ENCODE measurements at places on chromosomes 5 and 9.

- DNase-seq: no peak
Observed at GRCh38 chr5:141760193-141760592, 78.2 kb upstream of the ARAP3 start.

- DNase-seq: no peak
Observed at GRCh38 chr5:170075696-170076095, 30.0 kb upstream of the FOXI1 start.

DNA sequence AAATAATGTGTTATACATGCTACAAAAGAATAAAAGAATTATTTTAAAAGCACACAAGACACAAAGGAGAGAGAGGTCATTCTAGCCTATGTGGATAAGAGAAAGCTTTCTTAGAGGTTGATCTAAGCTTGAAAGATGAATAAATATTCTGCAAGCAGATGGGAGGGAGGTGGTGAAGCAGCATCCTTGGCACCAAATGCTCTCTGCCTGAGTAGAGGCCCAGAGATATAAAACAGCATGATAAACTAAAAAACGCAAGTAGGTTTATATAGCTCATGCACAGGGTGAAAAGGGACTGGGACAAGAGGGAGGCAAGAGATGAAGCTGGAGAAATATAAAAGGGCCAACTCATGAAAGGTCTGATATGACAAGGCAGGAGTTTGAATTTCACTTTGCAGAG lies 283.2 kb upstream of the POU5F2 start:
- no peak for DNase-seq

DNA sequence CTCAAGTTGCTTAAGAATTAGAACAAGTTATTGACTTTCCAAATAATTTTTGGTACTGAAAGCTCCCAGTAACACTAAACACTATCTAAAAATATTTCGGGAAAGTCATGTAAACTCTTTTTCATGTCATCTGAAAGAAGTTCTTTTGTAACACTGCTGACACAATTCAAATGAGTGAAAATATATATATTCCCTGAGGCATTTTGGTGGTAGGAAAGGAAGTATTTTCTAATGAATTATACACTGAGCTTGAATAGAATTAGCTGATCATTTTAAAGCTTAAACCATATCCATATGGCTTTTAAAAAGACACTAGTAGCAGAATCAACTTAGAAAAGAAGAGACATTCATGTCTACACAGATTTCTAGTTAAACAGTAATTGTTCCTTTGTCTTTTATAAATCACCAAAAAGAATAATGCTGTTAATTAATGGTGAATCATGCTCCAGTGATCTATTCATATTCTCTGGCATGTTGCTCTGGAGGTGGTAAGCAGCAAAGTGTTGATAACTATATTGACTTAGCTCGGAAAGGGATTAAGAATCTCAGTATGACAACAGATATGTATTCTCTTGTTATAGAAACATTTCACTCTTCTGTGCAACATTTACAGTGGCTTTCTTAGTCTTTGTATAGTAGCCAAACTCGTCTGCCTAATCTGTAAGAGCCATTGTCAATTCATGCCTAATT lies 27.4 kb upstream of the RFX3 start:
- no peak for DNase-seq

DNA sequence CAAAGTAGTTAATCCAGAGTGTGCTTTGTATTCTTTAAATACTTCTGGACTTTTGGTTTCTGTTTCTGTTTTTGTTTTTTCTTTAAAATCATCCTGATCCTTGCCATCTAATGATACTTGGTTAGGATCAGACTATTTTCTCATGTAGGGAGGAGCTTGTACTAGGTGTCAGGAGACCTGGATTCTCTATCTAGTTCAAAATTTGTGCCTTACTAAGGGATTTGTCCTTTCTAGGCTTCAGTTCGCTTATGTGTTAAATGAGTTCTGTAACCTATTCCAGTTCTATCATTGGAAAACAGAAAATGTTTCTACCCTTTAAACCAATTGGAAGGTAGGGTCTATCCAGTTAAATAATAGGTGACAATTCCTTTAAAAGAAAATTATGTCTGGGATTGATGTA lies 3.3 kb upstream of the MEF2C start:
- no peak for DNase-seq

- no peak for DNase-seq
Observed at GRCh38 chr9:136754059-136754572, 3.9 kb downstream of the LCN8 start.

GRCh38 chr5:176441921-176442323 lies 6.3 kb upstream of the FAF2 start:
- DNase-seq: no peak

DNA sequence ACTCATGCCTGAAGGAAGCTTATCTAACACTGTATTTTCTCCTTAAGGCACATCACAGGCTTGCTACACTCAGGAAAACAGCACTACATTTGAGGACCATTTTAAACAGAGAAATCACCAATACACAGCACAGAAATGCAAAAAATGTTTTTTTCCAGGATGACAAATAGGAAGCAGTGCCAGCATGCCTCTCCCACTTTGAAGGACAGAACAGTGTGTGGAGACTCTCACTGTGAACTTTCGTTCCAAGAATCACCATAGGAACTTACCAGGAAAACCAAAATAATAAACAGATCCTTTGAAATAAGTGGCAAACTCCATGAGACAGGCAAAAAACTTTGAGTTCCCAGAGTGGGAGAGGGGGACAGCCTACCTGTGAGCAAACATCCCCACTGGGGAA lies 217.8 kb upstream of the MAST4 start:
- no peak for DNase-seq

DNA sequence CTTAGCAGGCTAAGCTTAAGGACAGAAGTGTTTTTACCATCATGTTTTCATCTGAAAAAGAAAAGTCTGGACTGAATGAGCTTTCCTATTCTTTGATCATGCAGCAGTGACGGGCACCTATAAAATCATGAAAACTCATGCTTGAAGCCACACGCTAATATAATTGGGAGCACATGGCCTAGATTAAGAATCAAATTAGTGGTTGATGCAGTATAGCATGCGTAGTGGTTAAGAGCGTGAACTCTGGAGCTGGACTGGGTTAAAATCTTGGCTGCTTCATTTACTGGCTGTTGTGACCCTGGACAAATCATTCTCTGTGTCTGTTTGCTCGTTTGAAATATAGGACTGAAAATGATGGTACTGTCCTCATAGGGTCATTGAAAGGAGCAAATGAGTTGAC lies 49.9 kb upstream of the IL13 start:
- no peak for DNase-seq

GRCh38 chr5:92554447-92555085 lies 1026.5 kb downstream of the NR2F1-AS1 start:
- no peak for DNase-seq

DNA sequence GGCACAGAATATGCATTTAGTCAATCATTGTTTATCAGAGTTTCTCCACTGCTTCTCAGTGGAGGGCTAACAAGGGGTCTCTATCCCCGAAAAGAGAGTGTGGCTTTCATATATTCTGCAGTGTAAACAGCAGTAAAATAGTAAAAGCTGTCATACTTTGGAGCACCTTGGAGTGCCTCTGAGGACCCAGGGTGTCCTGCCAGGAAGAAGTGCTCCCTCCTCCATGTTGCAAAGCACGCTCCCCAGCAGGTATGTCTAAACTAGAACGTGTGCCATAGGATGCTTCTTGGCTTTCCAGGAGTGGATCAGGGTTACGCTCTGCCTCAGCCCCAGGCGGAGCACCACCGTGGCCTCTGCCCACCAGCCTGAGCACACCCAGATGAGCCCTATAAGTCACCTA lies 8.5 kb upstream of the TJP2 start:
- DNase-seq: no peak

- DNase-seq: no peak
Observed at GRCh38 chr9:127934986-127935385, 2.7 kb downstream of the DPM2 start.

DNA sequence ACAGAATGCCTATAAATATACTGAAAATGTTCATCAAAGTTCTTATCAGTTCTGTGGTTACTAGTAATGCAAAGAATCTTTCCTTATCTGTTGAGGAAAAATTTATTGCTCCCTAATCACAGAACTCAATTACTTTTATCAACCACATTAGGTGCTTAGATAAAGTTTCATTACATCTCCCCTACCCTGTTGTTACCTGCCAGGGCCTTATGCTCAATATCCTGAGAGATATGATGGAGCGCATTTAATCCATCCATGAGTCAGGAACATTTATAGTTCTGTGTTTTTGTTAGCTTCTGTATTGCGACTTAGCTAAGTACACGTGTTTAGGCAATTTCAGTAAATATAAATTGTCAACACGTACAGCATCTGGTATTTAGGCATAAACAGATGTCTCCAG lies 164.3 kb upstream of the ST8SIA4 start:
- no peak for DNase-seq

Measured in NCI-H345 (cell line).